ENCODE measurements at places on chromosomes 7 and 10.

GRCh38 chr7:10121631-10122030 lies 852.0 kb upstream of the PHF14 start:
- no peak for DNase-seq

DNA sequence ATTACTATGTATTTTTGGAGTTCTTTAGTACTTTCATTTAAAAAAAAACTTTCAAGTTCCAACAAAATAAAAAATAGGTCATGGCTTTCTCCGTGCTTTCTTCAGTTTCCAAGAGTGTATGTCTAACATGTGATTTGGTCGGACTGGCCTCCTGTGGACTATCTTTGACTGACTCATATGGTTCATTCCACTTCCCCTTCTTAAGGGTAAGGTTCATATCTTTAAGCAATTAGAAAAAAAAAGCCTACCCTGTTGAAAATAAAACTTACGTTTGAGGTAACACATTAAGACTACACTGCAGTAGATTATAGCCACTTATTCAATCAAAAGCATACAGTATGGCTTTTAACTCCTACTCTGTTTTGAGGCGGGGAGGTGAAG lies 112.8 kb upstream of the AHR start:
- no peak for DNase-seq

- no peak for DNase-seq
Observed at GRCh38 chr10:37855636-37856035, 1.8 kb downstream of the ZNF248 start.

DNA sequence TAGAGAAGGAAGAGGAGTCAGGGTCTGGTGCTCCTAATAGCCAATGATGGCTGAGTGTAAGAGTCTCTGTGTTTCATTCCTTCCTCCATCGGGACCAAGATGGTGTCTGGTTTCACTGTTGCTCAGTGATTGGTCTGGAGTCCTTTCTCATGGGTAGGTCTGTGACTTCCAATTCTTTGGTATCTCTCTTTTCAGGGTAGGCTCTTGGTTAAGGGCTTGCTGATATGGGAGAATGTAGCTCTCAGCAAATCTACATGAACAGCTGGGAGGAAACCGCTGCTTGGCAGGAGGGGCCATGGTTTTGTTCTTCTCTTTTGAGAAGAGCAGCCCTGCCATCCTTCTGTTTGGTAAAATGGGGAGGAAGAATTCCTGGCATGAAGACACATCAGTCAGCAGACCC lies 209.1 kb upstream of the PODXL start:
- DNase-seq, result no peak

DNA sequence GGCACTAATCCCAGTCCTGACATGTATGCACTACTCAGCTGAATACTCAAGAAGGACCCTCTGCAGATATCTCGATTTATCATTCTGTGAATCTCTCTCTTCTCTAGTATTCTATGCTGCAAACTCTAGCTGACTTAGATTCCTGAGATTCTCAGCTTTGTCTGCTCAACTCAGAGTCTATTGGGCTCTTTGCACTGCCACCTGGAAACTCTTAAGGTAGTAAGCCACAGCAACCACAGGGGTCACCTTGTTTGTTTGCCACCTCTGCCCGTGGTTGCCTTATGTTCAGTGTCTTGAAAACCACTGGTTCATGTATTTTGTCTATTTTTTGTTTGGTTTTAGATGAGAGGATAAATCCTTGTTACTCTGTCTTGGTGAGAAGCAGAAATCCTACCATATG lies 72.9 kb downstream of the SP8 start:
- no peak for DNase-seq

- DNase-seq, result no peak
Observed at GRCh38 chr10:88482220-88482619, 100.9 kb downstream of the RNLS start.

DNA sequence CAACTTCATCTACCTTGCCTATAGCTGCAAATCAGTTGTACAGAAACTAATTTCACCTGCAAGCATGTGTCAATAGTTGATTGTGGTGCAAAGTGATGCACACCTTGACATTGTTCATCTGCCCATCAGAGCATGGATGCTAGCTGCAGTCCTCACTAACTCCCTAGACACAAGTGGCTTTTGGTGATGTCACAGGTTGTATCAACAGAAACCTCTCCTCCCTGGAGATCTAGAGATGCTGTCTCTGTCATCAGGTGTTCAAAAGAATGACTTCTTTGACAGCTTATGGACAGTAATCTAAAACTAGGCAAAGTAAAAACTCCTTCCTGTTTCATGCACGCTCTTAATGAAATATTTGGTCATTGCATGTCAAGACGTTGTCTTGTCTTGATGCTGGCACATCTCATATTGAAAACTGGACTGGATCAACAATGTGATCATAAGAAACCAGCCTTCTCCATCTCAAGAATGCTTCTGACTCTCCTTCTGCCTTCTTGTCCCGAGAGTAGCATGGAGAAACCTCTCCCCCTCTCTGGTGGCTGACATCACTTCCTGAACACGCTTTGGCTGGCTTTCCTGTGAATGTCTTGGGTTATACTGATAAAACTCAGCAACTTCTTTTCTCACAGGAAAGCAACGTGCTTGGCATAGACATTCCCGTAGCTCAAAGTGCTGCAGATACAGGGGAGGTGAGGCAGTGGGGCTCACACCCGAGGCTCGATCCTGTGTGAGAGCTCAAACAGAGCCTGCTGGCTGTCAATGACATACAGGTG lies 176.2 kb upstream of the CDCA7L start:
- no peak for DNase-seq

GRCh38 chr10:69451784-69452251 lies 553 bp downstream of the TSPAN15 start:
- no peak for DNase-seq

Data from NCI-H187 treated with DMSO at 0.1 percent for 48 hours (cell line).